ENCODE measurements at places on chromosomes 7 and 10.

DNA sequence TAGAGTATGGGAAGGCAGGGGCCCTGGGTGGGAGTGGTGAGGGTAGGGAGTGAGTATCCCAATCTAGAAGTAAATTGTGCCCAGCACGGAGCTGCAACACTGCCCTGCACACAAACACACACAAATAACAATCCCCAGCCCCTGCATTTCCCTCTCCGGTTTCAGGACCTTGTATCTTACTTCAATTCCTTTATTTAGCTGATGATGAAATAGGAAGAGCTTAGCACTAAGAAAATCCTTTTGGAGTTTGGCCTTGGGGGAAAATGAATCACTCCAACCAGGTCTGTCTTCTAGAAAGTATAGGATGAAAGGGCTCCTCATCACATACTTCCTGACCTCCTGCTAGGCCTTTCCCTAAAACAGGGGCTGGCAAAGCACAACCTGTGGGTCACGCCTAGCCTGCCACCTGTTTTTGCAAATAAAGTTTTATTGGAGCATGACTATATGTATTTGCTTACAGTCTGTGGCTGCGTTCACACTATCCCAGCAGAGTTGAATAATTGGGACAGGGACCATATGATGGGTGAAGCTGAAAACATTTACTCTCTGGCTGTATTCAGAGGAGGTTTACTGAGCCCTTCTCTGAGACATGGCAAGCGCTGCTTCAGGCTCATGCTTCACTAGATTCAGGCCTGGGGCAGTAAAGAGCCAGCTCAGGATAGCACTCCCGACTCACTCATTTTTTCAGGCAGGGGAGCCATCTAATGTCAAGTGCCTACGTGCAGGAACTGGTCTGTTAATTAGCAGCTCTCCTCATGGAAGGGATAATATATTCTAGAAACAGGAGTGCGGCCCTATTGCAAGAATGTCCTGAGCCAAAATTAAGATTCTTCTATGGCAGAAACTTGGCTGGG lies 111.0 kb downstream of the EGFR start:
- no peak for DNase-seq

- peak; percentile 13 for DNase-seq
Measured at GRCh38 chr10:101291331-101292193, 62.3 kb upstream of the LBX1 start.

- DNase-seq: no peak
Measured at GRCh38 chr7:46173476-46174195, 252.6 kb upstream of the IGFBP3 start.

GRCh38 chr7:47572939-47573757 lies 8.8 kb downstream of the TNS3 start:
- no peak for DNase-seq

GRCh38 chr7:133746847-133747246 lies 380.3 kb upstream of the LRGUK start:
- no peak for DNase-seq

DNA sequence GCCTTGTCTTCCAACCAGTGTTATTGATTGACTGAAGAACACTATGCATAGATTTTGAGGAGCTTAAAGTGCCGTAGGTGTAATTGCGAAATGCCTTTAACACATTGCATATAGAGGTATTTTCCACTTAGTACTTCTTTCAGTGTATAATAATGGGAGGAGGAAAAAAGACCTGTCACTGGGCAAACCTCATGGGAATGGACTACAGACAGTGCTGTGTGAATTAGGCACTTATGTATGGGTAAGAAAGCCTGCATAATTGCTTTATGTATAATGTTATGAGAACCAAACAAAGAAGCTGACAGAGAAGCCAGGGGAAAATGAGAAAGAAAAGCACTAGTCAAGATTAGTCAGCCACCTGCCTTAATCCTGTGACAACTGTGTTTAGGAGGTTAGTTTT lies 12.4 kb upstream of the SCRN1 start:
- DNase-seq: no peak

GRCh38 chr7:157745721-157746709 lies 409.2 kb downstream of the DNAJB6 start:
- DNase-seq: no peak

GRCh38 chr10:17427666-17428350 lies 26.6 kb downstream of the ST8SIA6 start:
- DNase-seq: no peak

DNA sequence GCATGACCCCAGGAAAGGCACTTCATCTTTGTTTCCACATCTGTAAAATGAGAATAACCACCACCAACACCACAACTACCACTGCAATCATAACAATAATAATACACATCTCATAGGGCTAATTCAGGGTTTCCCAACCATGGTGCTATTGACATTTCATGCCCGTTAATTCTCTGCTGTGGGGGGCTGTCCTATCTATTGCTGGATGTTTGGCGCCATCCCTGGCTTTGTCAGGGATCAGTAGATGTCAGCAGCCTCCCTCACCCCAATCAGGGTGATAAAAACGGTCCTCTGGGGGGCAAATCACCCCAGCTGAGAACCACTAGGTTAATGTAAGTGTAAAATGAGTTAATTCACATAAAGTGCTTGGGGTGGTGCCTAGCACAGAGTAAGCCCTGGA lies 145.8 kb downstream of the EMX2 start:
- DNase-seq: no peak

- no peak for DNase-seq
Measured at GRCh38 chr10:48400850-48401220, 94.4 kb downstream of the MAPK8 start.

DNA sequence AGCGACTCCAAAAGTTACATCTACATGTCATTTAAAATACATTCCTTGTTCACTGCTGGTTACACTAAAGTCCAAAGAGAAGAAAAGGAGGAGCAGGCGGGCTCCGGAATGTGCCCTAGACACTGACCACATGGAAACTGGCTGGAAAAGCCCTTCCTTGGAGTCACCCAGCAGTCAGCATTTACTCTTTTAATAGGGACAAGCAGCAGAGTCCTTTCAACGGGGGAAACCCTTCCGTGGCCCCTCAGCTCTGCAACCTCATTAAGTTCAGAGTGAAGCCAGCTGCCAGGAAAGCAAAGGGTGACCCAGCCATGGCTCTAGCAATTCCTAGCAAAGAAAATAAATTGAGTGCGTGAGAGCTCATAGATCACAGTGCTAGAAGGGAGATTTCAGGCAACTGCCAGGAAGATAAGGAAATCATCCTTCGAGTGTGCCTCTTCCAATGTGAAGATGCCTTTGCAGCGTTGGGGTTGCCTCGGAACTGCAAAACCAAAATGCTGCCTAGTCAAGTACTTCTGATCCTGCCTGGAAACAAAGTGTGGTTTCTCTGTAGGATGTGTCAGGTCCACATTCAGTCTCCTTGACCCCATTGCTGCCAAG lies 101.6 kb downstream of the SORBS1 start:
- DNase-seq: no peak

- DNase-seq: no peak
Measured at GRCh38 chr10:62456611-62457101, 82.5 kb downstream of the ZNF365 start.

DNA sequence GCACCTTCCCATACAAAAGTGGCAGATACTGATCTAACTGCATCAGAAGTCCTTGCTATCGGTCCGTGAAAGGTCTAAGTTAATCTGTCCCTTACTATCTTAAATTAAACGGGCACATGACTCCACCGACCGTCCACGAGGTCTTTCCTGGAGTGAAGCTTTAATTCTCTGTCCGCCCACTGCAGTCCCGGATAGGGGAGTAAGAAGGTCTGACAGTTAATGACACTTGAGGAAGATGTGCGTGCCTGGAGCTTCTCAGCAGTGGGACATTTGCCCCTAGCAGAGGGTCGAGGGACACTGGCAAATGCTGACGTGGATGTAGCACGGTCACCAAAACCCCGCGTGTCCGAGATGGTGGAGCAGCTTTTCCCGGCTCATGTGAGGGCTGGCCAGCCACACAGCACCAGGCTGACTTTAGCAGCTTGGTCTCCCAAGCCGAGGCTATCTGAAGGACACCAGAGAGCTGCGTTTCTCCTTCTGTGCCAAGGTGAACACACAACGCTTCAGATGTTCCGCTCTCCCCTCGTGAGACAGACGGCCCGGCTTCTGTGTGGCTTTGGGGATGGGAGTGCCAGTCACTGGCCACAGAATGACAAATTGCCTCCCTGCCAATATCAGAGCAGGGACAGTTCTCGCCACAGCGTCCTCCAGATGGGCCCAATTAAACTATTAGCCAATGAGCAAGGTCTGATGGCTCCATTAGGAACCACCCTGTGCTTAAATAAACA lies 86.6 kb downstream of the ADARB2 start:
- DNase-seq: no peak

- DNase-seq: no peak
Measured at GRCh38 chr10:44361109-44361508, 23.8 kb downstream of the CXCL12 start.

DNA sequence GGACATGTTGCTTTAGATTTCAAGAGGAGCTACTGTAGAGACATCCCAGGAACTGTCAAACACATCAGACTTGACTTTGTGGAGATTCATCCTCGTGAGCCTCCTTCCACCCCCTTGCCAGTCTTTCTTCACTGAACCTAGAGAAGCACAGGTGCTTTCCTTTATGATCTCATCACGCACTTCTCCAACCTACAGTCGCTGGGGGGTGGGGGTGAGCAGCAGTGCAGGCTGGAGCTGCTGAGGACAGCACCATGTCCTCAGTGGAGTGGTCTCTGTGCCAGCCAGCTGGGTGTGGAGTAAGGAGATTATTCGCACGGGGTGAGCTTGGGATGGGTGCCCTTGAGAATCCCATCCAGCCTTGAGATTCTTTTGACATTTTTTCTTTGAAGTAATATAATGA lies 88.1 kb downstream of the VOPP1 start:
- DNase-seq: no peak

DNA sequence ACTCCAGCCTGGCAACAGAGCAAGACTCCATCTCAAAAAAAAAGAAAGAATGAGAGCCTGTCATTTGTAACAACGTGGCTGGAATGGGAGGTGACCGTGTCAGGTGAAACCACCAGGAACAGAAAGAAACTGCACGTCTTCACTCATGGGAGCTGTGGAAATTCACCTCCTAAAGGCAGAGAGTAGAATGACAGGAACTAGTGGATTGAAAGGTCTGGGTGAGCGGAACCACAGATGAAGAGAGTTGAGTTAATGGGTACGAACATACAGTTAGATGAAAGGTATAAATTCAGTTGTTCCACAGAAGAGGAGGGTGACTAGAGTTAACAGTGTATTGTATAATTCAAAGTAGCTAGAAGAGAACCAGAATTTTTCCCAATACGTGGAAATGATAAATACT lies 78.6 kb downstream of the MAD1L1 start:
- DNase-seq: no peak

DNA sequence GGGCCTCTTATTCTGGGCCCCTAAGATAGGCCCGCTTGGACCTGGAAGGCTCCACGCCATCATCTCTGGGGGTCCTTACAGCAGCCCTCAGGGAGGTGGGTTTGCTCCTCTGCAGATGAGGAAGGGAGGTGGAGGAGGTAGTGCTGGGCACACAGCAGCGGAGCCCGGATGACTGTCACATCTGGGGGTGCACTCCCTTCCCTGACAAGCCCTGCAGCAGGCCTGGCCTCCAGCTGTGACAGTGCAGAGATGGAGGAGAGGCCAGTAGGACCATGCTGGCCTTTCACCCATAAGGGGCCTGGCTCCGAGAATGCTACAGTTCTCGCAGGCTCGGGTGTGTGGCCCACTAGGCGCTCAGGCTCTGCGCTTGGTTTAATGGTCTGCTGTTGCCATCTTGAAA lies 9.2 kb downstream of the GDF2 start:
- DNase-seq: no peak

DNA sequence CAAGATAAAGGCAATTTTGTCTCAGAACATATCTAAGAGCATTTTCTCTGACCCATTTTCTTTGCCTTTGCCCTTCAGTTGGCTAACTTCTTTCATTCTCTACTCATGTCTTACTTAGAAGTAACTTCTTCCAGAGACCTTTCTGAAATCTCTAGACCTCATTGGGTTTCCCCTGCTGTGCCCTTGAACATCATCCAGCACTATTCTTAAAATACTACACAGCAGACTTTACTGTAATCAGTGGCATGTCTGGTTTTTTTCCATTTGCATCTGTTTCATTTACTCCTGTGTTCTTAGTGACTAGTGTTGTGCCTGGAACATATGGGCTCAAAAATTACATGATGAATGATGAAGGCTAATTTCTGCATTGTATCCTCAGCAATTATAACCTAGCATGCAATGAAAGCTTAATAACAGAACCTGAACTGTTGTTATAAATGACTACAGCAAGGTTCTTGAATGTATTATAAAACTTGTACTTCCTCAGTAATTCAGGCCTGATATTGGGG lies 301.9 kb downstream of the CDK14 start:
- DNase-seq: no peak

DNA sequence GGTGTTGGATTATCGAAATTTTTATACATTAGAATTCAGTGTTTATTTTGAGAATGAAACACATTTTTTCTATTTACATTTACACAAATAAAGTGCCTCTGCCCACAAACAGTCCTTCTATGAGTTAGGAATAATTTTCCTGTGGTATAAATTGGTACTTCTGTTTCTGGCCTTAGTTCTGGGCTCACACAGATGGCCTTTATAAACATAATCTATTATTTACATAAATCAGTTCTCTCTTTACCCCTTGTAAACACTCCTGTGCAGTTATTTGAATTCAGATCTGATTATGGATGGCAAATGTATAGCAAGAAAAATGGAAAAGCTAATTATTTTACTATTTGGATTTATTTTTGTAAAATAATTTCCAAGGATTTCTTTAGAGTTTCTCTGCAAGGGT lies 143.2 kb downstream of the PRKG1 start:
- no peak for DNase-seq

GRCh38 chr10:119441151-119441821 lies 101.2 kb downstream of the RGS10 start:
- DNase-seq: no peak

DNA sequence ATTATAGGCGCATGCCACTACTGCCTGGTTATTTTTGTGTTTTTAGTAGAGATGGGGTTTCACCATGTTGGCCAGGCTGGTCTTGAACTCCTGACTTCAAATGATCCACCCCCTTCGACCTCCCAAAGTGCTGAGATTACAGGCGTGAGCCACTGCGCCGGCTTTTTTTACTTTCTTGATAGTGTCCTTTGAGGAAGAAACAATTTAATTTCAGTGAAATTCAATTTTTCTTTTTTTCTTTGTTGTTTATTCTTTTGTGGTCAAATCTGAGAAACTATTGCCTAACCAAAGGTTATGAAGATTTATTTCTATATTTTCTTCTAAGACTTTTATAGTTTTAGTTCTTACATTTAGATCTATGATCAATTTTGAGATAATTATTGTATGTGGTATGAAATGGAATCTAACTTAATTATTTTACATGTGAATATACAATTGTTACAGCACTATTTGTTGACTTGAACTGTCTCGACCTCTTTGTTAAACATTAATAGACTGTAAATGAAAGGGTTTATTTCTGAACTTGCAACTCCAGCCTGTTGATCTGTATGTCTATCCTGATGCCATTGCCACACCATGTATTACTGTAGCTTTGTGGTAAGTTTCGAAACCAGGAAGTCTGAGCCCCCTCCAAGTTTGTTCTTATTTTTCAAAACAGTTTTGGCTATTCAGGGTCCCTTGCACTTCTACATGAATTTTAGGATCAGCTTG lies 19.8 kb upstream of the RASSF4 start:
- DNase-seq: no peak

All from stimulated activated CD8-positive, alpha-beta memory T cell treated with anti-CD3 and anti-CD28 coated beads, Interleukin-2, amount 100 ng/mL, for 1 hour (primary cell).